Hematopoietic multipotent progenitor cell (in vitro differentiated cells): ENCODE measurements at places on chromosomes 5 and 9. TPM values are rescaled to one million over a fixed set of nuclear protein-coding genes. Genes with fewer than 3 reads are reported as not detected.

DNA sequence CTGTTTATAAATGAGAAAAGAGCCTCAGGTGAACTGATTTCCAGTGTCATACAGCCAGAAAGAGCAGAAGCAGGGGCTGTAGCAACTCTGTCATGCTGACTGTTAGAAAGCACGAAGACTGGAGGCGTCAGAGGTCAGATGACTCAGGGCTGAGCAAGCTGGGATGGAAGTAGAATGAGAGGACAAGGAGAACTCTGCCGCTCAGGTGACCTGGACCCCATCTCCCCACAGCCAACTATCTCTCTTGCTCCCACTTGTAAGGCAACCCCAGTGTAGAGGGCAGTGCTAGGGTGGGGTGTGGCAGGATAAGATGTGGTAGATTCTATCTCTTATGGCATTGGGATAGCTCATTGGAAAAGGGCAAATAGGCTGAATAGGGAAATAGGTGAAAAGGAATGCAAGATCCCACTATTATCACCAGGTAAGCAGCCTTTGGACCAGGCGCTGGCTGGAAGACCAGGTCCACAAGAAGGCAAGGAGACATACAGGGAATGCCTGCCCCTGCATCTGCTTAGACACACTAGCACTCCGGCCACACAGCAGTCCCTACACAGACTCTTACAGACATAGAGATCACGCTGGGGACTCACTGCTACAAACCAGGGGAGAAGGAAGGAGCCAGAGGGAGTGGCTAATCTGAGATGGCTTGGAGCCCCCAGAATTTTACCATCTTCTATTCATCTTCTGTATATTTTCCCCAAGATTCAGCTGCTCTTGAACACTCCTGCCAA, 21.2 kb upstream of the LOX start:
- no peak for DNase-seq

DNA sequence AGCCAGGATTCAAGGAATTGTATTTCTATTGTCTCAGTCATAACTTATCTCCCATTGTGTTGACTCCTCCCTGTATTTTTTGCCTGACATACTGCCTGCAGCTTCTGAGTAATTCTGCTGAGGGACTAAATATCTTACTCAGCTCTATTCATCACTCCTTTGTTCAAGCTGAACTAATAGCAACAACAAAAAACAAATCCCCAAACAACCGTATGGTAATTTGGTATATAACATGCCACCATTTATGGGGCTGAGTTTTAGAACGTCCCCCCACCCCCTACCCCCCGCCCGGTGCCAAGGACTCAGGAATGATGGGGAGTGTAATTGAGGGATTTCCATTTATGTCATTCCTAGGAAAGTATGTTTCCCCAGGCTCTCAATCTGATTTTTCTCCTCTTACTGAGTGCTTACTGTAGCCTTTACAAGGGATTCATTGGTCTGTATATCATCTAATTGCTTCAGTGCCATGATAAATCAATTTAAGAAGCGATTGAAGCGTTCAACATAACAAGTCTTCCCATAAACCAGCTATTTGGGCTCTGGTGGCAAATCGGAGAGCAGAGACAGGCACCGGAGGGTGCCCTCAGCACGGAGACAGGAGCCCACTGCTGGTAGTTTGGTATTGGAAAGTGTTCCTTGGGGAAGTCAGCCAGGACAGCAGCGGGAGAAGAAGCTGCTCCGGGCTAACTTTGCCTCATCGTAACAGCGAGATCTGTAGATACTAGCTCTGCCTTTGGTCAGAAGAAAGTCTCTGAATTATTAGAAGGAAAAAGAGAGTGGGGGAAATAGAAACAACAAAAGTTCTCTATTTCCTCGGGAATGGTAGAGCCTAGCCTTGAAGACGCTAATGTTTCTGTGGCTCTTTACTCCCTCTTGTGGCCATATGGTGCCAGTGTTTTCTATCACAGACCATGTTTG, 40.7 kb upstream of the HSD17B4 start:
- peak; percentile 47 for DNase-seq

TRIM7 gene
- total RNA-seq: 0.27 TPM

- DNase-seq: no peak
These were observed 1.8 kb downstream of the PCDHGB3 start for GRCh38 chr5:141371572-141372475.

- DNase-seq: no peak
These were observed 21.0 kb downstream of the C5orf15 start for GRCh38 chr5:133947431-133947841.

DNA sequence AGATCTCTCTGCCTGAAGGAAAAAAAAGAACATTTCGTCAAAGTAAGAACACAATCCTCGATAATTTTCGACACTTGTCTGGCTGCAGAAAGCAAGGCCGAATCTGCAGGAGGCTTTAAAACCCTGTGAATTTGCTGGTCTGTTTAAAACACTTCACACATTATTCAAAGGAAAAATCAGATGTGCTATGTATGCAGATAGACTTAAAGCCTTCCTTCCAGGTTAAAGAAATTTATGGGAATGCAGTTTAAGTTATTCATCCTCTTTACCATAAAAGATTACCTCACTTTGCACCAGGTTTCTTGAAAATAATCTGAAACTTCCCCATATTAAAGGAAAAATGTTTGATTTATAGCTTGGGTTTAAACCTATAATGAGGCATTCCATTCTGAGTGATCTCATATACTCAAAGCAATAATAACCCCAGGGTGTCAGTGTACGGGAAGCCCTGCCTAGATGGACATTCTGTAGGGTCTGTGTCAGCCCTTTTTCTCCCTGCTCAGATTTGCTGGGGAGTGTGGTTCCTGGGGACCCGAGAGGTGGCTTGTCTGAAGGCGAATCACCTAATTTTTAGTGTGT, 323.5 kb upstream of the SLC24A2 start:
- no peak for DNase-seq

GRCh38 chr5:5536871-5537270, 114.4 kb downstream of the ICE1 start:
- no peak for DNase-seq
